ENCODE measurements at places on chromosomes 3 and 15.

DNA sequence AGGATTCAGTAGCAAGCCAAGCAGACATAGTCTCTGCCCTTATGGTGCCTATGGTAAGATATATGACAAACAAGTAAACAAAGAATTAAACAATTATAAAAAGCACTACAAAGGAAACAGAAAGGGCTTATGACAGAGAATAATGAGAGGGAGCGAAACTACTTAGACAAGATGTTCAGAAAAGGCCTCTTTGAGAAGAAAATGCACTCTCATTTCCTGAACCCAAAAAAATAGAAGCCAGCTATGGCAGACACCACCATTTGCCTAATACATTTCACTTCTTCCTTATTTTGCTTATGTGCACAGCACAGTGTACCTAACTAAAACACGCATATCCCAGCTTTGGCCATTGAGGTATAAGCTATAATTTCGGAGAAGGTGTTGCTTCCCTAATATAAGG is 465.5 kb upstream of the PPP2R3A start:
- no peak for DNase-seq

GRCh38 chr3:138012526-138012925 is 2.6 kb downstream of the CLDN18 start:
- DNase-seq = no peak

GRCh38 chr15:76575274-76575673 is 238.7 kb downstream of the ISL2 start:
- DNase-seq = no peak

DNA sequence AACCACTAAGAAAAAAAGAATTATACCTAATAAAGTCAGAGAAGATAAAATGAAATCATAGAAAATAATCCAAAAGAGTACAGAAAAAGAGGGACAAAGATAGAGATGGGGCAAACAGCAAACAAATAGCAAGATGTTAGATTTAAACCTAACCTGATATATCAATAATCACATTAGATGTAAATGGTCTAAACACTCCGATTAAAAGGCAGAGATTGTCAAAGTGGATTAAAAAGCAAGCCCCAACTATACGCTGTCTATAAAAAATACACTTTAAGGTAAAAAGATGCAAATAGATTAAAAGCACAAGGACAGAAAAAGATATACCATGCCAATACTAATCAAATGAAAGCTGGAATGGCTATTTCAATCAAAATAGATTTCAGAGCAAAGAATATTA is 16.8 kb downstream of the ADPGK start:
- DNase-seq = no peak

DNA sequence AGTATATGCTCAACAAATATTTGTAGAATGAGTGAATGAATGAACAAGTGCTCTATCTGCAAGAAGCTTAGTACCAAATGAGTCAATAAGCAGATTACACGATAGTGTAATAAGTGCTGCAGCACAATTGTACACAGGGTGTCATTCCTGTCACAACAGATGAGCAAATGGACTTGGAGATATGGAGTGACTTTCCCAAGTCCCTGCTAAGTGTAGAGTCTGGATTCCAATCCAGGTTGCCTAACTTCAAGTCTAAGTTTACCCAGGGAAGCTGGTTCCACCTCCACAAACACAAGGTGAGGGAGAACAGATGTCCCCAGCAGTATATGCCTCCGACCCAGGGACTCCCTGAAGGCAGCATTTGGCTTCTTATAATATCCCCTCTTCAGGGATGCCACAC is 77.7 kb upstream of the RAD18 start:
- no peak for DNase-seq

- no peak for DNase-seq
Observed at GRCh38 chr15:68668926-68669600, 90.3 kb downstream of the CORO2B start.

DNA sequence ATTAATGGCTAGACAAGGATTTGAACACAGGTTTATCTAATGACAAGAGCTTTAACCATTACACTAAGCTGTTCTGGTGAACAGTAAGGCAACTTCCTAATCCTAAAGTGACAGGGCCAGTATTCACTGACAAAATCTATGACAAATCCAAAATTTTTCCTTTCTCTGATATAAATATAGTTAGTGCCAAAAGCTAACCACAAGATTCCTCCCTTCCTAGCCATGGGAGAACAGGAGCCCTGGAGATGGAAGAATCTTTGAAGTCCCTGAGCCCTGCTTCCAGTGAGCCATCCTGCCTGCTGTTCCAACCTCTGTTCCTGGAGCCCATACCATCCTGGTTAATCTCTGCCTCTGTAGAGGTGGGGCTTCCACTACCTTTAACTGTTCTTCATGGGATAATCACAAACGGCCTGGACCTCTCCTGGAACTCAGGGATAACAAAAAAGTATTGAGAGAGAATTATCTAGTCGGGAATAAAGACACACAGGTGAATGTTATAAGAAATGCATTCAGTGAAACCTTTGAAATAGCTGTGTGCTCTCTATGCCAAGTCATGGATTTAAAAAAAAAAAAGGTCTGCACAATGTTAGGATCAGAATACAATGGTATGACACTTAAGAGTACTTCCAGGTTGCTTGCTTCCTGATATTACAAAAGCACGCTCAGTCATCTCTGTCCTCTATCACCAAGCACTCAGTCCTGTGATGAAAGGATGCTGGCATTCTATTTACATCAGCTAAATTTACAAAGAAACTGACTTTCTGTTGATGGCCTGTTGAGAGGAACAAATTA is 235.8 kb downstream of the SUCLG2 start:
- DNase-seq = no peak

DNA sequence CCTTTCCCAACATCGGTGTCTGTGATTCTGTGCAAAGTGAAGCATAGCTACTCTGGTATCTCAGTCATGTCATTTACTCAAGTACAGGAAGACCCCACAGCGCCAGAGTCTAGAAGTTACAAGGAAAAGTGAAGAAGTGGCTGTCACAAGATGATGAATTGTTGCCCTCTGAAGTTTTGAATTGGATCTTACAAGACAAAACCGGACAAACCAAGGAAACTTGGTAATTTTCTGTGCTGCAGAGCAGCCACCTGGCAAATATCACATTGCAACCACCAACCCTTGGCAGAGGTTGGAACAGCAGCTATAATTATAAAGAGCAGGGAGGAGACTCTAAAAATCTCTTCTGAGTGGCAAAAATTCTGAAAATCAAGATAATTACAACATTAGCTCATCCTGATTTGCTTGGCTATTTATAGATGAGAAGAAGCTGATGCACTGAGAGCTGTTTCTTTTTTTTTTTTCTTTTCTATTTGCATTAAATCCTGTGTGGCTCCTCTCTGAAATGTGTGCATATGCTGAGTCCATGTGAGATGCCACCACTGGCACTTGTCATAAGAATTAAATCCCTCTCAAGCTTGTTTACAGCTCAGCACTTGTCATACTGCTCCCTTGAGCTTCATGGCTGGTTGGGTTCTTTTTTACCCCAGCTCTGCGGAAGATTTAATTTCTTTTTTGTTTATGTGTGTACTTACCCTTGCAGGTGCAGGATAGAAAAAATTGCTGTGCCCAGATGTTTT is 68.0 kb upstream of the MNS1 start:
- DNase-seq = no peak

DNA sequence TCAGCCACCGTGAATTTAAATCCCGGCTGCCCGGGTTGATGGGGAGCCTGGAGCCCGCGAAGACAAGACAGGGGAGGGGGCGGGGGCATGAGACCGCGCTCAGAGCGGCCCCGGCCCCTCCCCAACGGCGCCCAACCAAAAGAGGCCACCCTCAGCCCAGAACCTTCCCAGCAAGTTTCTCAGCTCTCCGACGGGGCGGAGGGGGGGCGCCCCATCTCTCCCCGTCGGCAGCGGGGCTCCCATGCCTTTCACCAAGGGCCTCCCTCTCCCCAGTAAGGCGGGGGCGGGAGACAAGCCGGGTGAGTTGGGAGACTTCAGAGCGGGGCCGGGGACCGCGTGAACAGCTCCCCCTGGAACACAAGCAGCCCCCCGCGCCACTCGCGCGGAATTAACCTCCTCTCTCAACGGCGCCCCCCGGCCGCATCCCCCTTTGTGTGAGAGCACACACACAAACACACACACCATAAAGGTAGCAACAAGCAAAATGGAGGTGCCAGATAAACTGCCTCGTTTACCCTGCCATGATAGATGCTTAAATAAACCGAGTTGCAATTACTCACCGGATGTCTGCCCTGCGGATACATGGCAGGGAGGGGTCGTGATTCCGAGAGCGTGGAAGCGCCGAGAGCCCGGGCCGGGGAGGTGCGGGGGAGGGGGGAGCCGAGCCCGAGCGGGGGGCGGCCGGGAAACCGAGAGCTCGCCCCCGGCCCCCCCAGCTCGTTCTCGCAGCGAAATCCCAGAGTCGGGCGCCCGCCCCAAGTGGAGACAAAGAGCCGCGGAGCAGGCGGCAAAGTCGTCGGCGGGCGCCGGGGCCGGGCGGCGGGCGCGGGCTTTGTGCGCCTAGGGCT is 1.3 kb downstream of the TLE3 start:
- no peak for DNase-seq

GRCh38 chr15:73678498-73678897 is 5.7 kb upstream of the CD276 start:
- DNase-seq = no peak

GRCh38 chr3:36175113-36175812 is 205.0 kb upstream of the STAC start:
- DNase-seq = no peak
